ENCODE measurements at places on chromosomes 5 and 9.

GRCh38 chr5:9278921-9279603 lies 266.8 kb downstream of the SEMA5A start:
- DNase-seq, result no peak
- H3K27ac ChIP-seq, result no peak overlapping the region
- no peaks in the 10 kb centered on the region for H3K36me3 ChIP-seq
- no peak overlapping the region for H3K4me3 ChIP-seq

GRCh38 chr5:39031041-39031440 lies 43.2 kb downstream of the RICTOR start:
- H3K27ac ChIP-seq, result no peak overlapping the region
- no peaks in the 10 kb centered on the region for H3K27me3 ChIP-seq
- H3K36me3 ChIP-seq, result peaks cover 28% of the 10 kb centered on the region
- H3K4me3 ChIP-seq, result no peak overlapping the region

- H3K4me3 ChIP-seq, result peak overlapping the region; percentile 63
- peak overlapping the region; percentile 90 for H3K27ac ChIP-seq
- peaks cover 4% of the 10 kb centered on the region for H3K36me3 ChIP-seq
- H3K4me1 ChIP-seq, result peaks cover 72% of the 10 kb centered on the region
Measured at GRCh38 chr9:129838707-129839259, 3.5 kb downstream of the USP20 start.

GRCh38 chr5:168469816-168470215 lies 16.5 kb upstream of the RARS1 start:
- no peaks in the 10 kb centered on the region for H3K4me1 ChIP-seq
- H3K4me3 ChIP-seq, result no peak overlapping the region
- peaks cover 3% of the 10 kb centered on the region for H3K27me3 ChIP-seq
- no peak overlapping the region for H3K27ac ChIP-seq

DNA sequence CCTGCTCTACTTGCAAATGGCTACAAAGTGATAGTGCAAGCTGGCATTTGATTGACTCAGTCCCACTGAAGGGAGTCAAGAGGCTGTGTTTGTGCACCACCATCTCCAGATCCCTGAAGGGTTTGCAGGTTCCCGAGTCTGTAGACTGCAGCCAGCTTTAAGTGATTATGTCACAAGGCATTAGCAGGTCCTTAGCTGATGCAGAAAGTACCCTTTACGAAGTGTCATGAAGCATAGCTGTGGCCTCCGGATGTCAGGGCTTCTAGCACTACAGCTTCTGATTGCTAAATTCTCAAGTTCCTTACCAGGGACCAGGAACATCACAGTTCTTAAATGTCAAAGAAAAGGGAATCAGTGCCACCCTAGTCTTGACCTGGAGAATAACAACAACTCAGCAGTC lies 311.3 kb upstream of the TRPC7 start:
- no peak overlapping the region for H3K27ac ChIP-seq
- H3K4me1 ChIP-seq, result no peaks in the 10 kb centered on the region
- no peaks in the 10 kb centered on the region for H3K36me3 ChIP-seq
- no peak overlapping the region for H3K4me3 ChIP-seq
- DNase-seq, result no peak

DNA sequence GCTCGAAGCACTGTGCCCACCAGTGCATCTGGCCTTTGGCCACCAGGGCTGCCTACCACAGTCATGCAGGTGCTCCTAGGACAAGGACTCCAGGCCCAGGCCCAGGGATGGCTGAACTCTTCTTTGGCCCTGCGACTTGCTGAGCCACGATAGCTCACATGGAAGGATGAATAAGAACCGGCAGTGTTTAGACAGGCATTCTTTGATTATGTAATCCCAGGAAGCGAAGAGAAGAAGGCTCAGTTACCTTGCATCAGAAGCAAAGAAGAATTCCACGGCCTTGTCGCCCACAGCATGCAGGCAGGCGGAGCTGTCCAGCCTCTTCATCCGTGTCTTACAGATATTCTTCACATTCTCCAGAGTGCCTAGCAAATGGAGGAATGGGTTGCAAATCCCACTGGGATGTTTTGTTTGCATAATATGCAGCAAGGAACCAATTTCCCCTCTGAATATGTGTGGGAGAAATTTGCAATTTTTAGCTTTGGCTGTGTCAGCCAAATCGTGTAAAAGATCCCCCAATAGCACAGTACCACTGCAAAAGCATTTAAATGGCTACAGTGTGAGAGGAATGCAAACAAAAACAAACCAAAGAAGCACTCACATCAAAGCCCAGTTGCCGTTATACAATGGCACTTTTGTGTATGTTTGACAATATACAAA lies 29.1 kb downstream of the GFPT2 start:
- H3K4me1 ChIP-seq, result no peaks in the 10 kb centered on the region
- no peaks in the 10 kb centered on the region for H3K36me3 ChIP-seq
- no peak for DNase-seq

DNA sequence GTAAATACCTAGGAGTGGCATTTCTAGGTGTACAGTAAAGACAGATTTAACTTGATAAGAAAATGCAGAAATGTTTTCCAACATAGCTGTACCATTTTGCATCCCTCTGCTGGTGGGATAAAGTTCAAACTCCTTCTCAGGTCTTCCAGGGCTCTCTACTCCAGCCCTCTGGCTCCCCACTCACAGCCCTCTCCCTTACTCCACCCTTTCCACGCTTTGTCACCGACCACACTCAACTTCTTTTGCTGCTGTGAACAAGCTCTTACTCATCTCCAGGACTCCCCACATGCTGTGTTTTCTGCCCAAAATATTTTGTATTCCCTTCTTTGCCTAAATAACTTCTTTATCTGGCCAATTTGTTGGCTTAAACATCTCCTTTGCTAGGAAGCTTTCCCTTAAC lies 90.6 kb upstream of the OSMR start:
- no peaks in the 10 kb centered on the region for H3K36me3 ChIP-seq
- peaks cover 10% of the 10 kb centered on the region for H3K27me3 ChIP-seq
- no peaks in the 10 kb centered on the region for H3K4me1 ChIP-seq
- no peak overlapping the region for H3K27ac ChIP-seq

GRCh38 chr5:89095341-89095740 lies 212.4 kb upstream of the MEF2C start:
- H3K4me3 ChIP-seq, result no peak overlapping the region
- DNase-seq, result no peak
- no peak overlapping the region for H3K27ac ChIP-seq
- H3K36me3 ChIP-seq, result no peaks in the 10 kb centered on the region
- H3K4me1 ChIP-seq, result peaks cover 2% of the 10 kb centered on the region

- DNase-seq, result no peak
- no peak overlapping the region for H3K4me3 ChIP-seq
- H3K36me3 ChIP-seq, result no peaks in the 10 kb centered on the region
Measured at GRCh38 chr9:95406121-95406520, 88.6 kb upstream of the FANCC start.

- no peak overlapping the region for H3K4me3 ChIP-seq
- H3K36me3 ChIP-seq, result no peaks in the 10 kb centered on the region
- DNase-seq, result no peak
- H3K4me1 ChIP-seq, result peaks cover 13% of the 10 kb centered on the region
- no peak overlapping the region for H3K27ac ChIP-seq
Measured at GRCh38 chr5:140608722-140609121, 24.3 kb downstream of the CD14 start.

GRCh38 chr5:67395790-67396418 lies 199.3 kb upstream of the CD180 start:
- no peak overlapping the region for H3K4me3 ChIP-seq
- no peaks in the 10 kb centered on the region for H3K36me3 ChIP-seq
- no peaks in the 10 kb centered on the region for H3K4me1 ChIP-seq
- H3K27ac ChIP-seq, result no peak overlapping the region
- DNase-seq, result no peak

DNA sequence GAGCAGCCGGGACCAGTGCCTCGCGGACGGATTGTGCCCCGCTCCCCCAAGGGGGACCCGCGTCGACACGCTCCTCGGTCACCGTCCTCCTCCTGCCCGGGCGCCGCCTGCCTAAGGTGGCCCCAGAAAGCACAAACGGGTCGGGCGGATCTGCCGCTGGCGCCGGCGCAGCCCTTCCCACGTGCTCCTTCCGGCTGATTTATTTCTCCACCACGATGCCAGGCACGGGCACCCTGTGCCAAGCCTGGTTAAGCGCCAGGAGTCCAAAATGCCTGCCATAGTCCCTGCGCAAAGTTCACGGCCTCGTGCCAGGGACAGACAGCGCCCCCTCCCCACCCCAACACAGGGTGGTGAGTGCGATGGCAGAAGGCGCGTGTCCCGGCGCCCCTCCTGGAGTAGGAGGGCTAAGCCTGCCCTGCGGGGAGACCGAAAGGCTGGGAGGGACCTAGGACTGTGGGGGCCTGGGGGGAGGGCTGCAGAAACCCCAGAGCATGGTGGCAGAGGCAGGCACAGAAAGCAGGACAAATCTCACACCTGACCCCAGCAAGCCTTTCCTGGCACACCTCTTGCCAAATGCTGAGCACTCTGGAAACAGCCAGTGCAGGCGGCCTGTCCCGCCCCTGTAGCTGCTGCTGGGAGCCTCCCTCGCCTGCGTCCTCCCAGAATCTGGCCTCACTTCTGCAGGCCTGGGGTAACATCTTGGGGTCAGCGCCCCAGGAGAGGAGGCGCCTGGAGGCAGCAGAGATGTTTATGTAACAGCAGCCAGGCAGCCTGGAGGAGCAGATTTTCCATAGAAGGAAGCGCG lies 1.1 kb upstream of the NOTCH1 start:
- peaks cover 15% of the 10 kb centered on the region for H3K36me3 ChIP-seq
- H3K27ac ChIP-seq, result peak overlapping the region; percentile 81
- DNase-seq, result peak; percentile 73
- H3K27me3 ChIP-seq, result no peaks in the 10 kb centered on the region

DNA sequence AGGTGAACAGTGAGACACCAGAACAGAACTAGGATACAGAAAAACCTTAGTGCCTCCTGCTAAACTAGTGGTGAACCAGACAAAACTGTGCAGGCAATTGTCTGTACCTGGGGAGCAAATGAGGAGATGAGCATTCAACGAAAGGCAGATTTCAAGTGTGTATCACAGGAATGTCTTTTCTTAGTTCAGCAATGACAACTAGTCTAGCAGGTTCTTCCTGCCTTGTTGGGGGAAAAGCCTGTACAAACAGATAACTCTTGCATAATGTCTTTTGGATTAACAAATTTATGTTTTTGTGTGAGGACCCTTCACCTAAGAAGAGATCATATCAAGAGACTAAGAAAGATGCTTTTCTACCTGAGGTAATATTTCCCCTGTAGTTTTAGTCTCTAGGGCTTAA lies 21.8 kb upstream of the DENND4C start:
- H3K36me3 ChIP-seq, result no peaks in the 10 kb centered on the region
- H3K4me1 ChIP-seq, result no peaks in the 10 kb centered on the region
- H3K4me3 ChIP-seq, result no peak overlapping the region
- H3K27me3 ChIP-seq, result no peaks in the 10 kb centered on the region
